Naive thymus-derived CD4-positive, alpha-beta T cell (primary cell): ENCODE measurements at places on chromosomes 5 and 9. TPM values are rescaled to one million over a fixed set of nuclear protein-coding genes. Genes with fewer than 3 reads are reported as not detected.

GPR21 gene
- polyA plus RNA-seq, result not detected

- no peak overlapping the region for H3K4me3 ChIP-seq
- H3K27me3 ChIP-seq, result no peaks in the 10 kb centered on the region
- no peaks in the 10 kb centered on the region for H3K36me3 ChIP-seq
- H3K27ac ChIP-seq, result no peak overlapping the region
- no peaks in the 10 kb centered on the region for H3K4me1 ChIP-seq
These were observed 67.0 kb upstream of the GNE start for GRCh38 chr9:36325081-36325828.

DNA sequence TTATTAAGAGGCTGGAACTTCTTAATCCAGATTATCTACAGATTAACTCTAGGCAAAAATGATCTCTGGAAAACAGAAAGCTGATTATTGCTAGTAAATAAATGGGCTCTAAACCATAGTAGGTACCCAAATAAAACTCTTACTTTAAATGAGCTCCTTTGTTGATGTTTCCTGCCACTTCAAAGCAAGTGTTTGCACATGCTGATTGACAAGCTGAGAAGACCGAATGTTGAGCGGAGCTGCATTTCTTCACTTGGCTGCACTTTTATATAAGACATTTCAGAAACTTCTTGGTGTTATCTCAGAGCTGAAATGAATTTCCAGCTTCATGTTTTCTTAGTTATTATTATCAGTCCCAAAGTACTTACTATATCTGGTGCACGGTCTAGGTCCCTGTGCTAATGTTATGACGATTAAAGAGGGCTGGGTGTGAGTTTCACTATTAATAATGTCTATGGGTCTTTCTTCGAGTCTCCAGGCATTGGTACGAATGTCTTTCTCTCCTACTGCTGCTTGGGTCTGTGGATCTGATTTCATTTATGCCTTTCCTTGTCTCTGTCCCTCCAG, 58.6 kb upstream of the CTXN3 start:
- H3K36me3 ChIP-seq, result no peaks in the 10 kb centered on the region
- no peak overlapping the region for H3K4me3 ChIP-seq
- H3K27me3 ChIP-seq, result no peaks in the 10 kb centered on the region
- H3K27ac ChIP-seq, result no peak overlapping the region

DNA sequence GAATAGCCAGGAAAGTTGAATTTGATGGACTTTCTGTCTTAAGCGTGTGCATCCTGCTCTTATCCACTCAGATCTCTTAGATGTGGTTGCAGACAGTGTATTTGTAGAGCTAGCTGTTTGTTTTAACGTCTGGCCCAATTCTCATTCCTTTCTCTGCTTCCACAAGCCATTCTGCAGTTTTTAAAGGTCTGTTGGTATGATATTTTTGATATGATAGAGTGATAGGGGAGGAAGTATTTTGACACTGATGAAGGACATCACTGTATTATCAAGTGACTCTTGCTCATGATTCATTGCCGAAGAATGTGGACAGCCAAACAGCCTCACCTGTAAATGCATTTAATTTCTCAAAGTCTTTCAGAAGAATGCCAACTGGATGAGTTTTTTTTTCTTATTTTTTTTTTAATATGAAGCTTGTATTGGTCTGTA, 4.5 kb downstream of the TJP2 start:
- H3K4me1 ChIP-seq, result peaks cover 4% of the 10 kb centered on the region
- no peaks in the 10 kb centered on the region for H3K27me3 ChIP-seq
- no peaks in the 10 kb centered on the region for H3K36me3 ChIP-seq
- H3K4me3 ChIP-seq, result no peak overlapping the region

PPIP5K2 gene
- 28.3 TPM for polyA plus RNA-seq

- no peaks in the 10 kb centered on the region for H3K36me3 ChIP-seq
- peak; percentile 87 for DNase-seq
- H3K4me1 ChIP-seq, result peaks cover 86% of the 10 kb centered on the region
- H3K27me3 ChIP-seq, result no peaks in the 10 kb centered on the region
- H3K27ac ChIP-seq, result peak overlapping the region; percentile 72
- H3K4me3 ChIP-seq, result peak overlapping the region; percentile 37
These were observed 13.1 kb downstream of the DIAPH1 start for GRCh38 chr5:141605523-141606277.

DMGDH gene
- 0.35 TPM for polyA plus RNA-seq

DNA sequence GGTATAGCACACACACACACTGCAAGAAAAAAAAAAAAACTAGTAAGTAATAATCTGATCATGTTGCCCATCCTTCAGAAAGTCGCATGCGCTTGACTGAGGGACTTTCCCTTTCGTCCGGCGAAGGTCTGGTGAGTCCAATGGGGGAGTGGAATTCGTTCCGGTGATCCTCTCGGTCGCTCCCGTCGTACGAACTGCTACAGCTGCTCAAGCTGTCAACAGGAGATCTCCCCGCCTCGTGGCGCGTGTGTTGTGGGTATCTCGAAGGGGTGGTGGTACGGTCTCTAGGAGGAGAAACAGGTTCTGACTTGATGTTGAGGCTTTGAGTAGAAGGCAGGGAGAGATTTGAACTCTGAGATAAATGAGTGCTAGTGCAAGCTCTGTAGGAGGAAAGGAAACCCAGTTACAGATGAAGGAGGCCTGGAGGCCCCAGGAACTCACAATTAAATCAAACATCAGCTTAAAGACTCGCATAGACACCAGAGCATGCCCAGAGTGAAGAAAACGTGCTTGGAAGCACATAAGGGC, 160.4 kb downstream of the MEF2C start:
- H3K27ac ChIP-seq, result no peak overlapping the region
- H3K4me3 ChIP-seq, result no peak overlapping the region
- no peaks in the 10 kb centered on the region for H3K36me3 ChIP-seq
- no peaks in the 10 kb centered on the region for H3K27me3 ChIP-seq
- no peak for DNase-seq

- H3K27me3 ChIP-seq, result no peaks in the 10 kb centered on the region
- H3K4me3 ChIP-seq, result no peak overlapping the region
- peaks cover 45% of the 10 kb centered on the region for H3K36me3 ChIP-seq
- H3K27ac ChIP-seq, result no peak overlapping the region
These were observed 7.6 kb upstream of the CAMSAP1 start for GRCh38 chr9:135914921-135915320.

VLDLR gene
- not detected for polyA plus RNA-seq

GNA14 gene
- polyA plus RNA-seq, result not detected

DNA sequence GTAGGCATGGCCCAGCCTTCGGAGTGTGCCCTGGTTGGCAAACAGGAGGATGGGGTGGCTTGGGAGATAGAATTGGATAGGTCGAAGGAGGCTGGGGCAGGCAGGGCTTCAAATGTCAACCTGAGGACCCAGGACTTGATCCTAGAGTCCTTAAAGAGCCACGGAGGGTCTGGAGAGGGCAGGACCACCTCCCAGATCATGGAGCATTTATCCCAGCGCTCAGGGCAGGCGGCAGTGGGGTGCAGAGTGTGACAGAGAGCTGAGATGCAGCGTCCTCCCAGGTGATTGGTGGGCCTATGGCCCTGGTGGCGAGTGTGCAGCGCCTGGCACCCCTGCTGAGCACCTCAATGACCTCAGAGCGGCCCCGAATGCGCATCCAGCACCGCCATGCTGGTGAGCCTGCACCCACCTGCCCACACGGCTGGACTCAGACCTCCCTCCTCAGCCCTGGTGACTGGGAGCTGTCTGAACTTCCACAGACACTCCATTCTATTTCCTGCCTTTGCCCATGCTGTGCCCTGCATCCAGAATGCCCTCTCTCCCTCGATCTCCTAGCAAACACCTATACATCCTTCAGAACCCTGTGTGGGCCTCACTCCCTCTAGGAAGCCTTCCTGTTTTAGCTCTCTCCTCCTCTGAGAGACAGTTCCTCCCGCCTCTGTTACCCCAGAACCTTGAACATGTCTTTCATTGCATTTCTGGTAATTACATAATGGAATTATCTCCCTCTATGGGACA, 6.3 kb downstream of the ADGRD2 start:
- no peak overlapping the region for H3K4me3 ChIP-seq
- DNase-seq, result no peak
- H3K27me3 ChIP-seq, result no peaks in the 10 kb centered on the region

TMEM232 gene
- polyA plus RNA-seq, result 0.43 TPM

GRCh38 chr5:175700991-175701390, 43.1 kb downstream of the HRH2 start:
- H3K4me3 ChIP-seq, result no peak overlapping the region
- DNase-seq, result no peak
- H3K27ac ChIP-seq, result no peak overlapping the region
- H3K36me3 ChIP-seq, result no peaks in the 10 kb centered on the region
- peaks cover 8% of the 10 kb centered on the region for H3K4me1 ChIP-seq

DNA sequence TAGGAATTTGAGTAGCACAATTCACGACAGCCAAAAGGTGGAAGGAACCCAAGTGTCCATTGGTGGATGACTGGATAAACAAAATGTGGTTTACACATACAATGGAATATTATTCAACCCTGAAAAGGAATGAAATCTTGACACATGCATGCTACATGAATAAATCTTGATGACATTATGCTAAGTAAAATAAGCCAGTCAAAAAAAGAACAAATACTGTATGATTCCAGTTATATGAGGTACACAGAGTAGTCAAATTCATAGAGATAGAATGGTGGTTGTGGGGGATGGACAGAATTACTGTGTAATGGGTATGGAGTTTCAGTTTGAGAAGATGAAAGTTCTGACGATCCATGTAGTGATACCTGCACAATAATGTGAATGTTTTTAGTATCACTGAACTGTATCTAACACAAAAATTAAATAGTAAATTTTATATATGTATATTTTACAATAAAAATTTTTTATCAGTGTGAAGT, 117.7 kb upstream of the GNA14 start:
- no peak for DNase-seq
- H3K27ac ChIP-seq, result no peak overlapping the region
- H3K36me3 ChIP-seq, result no peaks in the 10 kb centered on the region
- no peaks in the 10 kb centered on the region for H3K4me1 ChIP-seq
